ENCODE measurements at places on chromosomes 16 and 17. TPM values are rescaled to one million over a fixed set of nuclear protein-coding genes. Genes with fewer than 3 reads are reported as not detected.

Gene EVPL
- 77.8 TPM for total RNA-seq

Gene CDRT15
- total RNA-seq, result not detected

Gene KRT36
- not detected for total RNA-seq

Gene GH1
- total RNA-seq, result not detected

Gene TBX21
- total RNA-seq, result not detected

Gene HBQ1
- total RNA-seq, result not detected

Gene JUP
- 259 TPM for total RNA-seq

- H3K4me3 ChIP-seq, result peak overlapping the region; percentile 98
- no peaks in the 10 kb centered on the region for H3K27me3 ChIP-seq
- H3K4me1 ChIP-seq, result peaks cover 4% of the 10 kb centered on the region
These were observed 9.0 kb downstream of the VPS9D1 start for GRCh38 chr16:89711601-89712273.

DNA sequence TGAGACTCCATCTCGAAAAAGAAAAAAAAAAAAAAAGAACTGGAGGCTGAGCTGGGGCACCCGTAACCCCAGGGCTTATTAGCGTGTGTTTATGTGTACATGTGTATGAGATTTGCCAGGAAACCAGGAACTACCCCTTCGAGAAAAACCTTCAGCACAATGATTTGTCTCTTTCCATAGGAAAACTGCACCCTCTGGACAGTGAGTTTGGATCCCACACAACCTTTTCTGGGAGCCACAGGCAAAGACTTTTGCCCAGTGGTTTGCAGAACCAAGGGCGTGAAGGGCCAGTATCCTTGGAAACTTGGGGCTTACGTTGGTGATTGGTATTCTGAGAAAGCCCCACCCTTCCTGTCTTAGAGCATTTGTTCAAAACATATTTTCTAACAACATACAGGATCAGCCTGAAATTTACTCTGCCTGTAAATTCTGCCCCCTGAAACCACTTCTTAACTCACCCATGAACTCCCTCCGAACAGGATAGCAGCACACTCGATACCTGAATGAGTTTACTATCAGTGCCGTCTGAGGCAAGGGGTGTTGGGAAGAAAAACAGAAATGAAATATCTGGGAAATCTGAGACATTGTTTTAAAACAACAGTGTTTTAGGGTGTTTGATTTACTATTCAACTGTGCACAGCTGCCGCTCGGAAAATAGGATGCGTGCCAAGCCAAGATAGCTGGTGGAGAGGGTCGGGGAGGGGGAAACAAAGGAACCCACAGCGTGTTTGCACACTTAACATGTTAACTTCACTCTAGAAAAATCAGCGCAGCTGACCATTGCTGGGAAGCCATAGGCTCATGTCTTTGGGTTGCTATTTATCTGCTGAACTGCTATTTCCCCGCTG lies 40.2 kb upstream of the MAF start:
- H3K27ac ChIP-seq, result no peak overlapping the region
- no peaks in the 10 kb centered on the region for H3K36me3 ChIP-seq
- H3K4me3 ChIP-seq, result no peak overlapping the region
- DNase-seq, result no peak

DNA sequence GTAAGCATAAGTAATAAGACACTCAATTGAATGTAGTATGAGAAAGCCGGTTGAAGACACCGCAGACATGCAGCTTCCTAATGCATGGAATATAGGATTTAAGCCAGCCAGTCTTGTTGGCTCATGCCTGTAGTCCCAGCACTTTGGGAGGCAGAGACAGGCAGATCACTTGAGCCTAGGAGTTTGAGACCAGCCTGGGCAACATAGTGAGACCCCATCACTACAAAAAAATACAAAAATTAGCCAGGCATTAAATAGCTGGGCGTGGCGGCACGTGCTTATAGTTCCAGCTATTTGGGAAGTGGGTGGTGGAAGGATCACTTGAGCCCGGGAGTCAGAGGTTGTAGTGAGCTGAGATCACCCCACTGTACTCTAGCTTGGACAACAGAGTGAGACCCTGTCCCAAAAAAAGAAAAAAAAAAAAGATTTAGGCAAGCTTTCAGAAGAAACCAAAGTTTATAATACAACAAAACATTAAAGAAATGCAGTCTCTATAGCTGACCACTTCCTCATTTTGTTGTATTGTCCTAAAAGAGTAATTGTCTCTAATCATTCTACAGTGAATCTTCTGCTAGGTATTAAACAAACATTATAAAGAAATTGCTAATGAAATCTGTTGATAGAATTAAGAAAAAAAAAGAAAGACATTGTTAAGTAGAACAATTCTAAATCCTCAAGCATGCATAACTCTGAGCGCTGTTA lies 68.6 kb upstream of the KIFC3 start:
- no peak overlapping the region for H3K4me3 ChIP-seq
- no peak for DNase-seq
- no peaks in the 10 kb centered on the region for H3K36me3 ChIP-seq
- no peaks in the 10 kb centered on the region for H3K27me3 ChIP-seq
- H3K4me1 ChIP-seq, result peaks cover 33% of the 10 kb centered on the region
- peak overlapping the region; percentile 76 for H3K27ac ChIP-seq

DNA sequence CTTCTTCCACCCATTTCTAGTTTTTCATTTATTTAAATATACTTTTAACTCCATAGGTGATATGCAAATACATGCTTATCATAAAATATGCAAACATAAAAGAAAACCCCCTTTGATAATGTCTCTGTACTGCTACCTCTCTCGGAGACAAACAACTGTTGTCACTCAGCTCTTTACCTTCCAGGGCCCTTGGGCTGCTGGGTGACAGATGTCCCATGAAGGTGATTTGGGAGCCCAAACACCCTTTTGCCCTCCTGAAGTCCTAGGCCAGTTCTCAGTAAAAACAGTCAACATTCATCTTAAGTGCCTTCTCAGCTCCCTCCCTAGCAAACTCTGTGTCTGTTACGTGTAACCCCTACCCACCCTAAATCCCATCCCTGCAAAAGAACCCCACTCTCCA lies 37.5 kb downstream of the CHD9 start:
- no peaks in the 10 kb centered on the region for H3K27me3 ChIP-seq
- no peak for DNase-seq
- H3K4me1 ChIP-seq, result peaks cover 23% of the 10 kb centered on the region

DNA sequence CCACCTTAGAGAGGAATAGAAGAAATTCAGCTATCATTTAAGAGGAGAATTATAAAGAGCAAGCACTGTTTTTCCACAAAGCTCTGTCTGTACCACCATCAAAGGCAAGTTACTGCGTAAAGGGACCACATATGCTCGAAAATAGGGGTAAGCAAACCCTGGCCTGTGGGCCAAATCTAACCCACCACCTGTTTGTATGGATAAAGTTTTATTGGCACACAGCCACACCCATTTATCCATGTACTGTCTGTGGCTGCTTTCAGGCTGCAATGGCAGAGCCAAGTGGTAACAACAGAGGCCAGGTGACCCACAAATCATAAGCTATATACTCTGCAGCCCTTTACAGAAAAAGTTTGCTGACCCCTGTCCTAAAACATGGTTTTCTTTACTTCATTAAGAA lies 180.3 kb downstream of the MRTFB start:
- no peaks in the 10 kb centered on the region for H3K27me3 ChIP-seq
- DNase-seq, result no peak
- no peak overlapping the region for H3K27ac ChIP-seq

DNA sequence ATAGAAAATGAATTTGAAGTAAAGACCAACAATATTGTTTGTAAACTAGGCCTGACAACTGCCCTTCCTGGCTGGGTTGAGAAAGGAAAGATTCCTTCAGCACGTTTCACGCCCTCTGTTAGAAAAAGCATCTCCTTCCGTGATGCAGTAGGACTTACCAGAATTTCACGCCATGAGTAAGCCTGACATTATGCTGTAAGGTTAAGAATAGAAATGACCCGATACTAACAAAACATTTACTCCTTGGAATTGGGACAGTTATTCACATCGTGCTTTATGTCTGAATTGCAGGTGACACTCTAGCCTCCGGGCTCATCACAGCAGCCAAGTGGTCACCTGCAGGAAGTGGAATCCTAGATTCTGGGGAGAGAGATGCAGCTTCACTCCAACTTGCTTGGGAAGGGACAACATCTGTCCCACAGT lies 17.5 kb downstream of the MARCHF10 start:
- H3K27me3 ChIP-seq, result no peaks in the 10 kb centered on the region
- H3K27ac ChIP-seq, result peak overlapping the region; percentile 94
- peaks cover 53% of the 10 kb centered on the region for H3K4me1 ChIP-seq
- DNase-seq, result peak; percentile 99
- H3K36me3 ChIP-seq, result no peaks in the 10 kb centered on the region
- no peak overlapping the region for H3K4me3 ChIP-seq

- peaks cover 8% of the 10 kb centered on the region for H3K36me3 ChIP-seq
- H3K4me3 ChIP-seq, result peak overlapping the region; percentile 86
- peaks cover 13% of the 10 kb centered on the region for H3K4me1 ChIP-seq
- peak overlapping the region; percentile 85 for H3K27ac ChIP-seq
These were observed 613 bp downstream of the B9D1 start for GRCh38 chr17:19361944-19362276.

DNA sequence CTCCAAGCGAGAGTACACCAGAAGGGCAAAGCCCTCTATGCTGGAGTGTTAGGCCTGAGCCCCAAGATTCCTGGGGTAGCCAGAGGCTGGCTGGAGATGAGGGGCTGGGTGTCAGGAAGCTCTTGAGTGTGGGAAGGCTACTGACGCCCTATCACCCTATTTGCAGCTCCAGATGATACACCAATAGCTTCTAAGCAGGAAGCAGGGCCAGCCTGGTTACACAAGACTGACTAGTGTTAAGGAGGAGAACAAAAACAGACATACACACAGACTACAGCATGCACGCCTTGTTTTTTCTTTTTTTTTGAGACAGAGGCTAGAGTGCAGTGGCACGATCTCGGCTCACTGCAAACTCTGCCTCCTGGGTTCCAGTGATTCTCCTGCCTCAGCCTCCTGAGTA lies 15.9 kb downstream of the POLR3K start:
- no peak for DNase-seq
- no peaks in the 10 kb centered on the region for H3K27me3 ChIP-seq
- H3K4me1 ChIP-seq, result peaks cover 29% of the 10 kb centered on the region
- no peak overlapping the region for H3K4me3 ChIP-seq
- no peak overlapping the region for H3K27ac ChIP-seq
- H3K36me3 ChIP-seq, result no peaks in the 10 kb centered on the region

DNA sequence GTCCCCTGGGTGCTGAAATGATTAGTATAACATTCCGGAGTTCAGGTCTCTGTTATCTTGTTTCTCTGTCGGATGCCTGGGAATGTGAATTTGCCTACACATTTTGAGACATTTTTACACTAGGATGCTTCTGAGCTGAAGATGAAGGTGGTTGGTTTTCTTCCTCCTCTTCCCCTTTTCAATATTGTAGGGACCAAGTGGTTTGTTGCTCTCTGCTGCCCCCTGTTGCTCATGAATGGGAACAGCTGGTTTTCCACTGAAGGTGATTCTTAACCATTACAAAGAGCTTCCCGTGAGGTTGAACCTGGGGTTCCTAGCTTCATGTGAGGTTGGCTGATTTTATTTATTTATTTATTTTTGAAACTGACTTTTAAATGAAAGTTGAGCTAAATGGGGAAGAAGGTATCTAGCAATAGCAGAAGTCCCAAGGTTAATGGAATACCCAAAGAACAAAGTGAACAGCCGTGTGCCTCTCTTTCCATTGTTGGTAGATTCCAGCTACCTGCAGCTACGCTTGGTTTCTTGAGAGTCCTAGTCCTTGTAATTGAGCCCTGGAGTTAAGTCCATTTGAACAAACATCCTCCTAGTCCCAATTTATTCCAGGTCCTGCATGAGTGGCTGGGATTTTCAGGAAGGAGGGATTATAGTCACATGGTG lies 983.9 kb upstream of the EEF2KMT start:
- H3K4me3 ChIP-seq, result no peak overlapping the region
- H3K4me1 ChIP-seq, result no peaks in the 10 kb centered on the region
- H3K36me3 ChIP-seq, result no peaks in the 10 kb centered on the region
- peaks cover 16% of the 10 kb centered on the region for H3K27me3 ChIP-seq
- H3K27ac ChIP-seq, result no peak overlapping the region

- H3K4me3 ChIP-seq, result no peak overlapping the region
- DNase-seq, result no peak
- no peaks in the 10 kb centered on the region for H3K4me1 ChIP-seq
- no peak overlapping the region for H3K27ac ChIP-seq
These were observed 291.2 kb upstream of the SALL1 start for GRCh38 chr16:51442141-51442870.

GRCh38 chr17:57864273-57864672 lies 14.4 kb upstream of the MRPS23 start:
- no peak for DNase-seq
- peaks cover 34% of the 10 kb centered on the region for H3K4me1 ChIP-seq
- H3K4me3 ChIP-seq, result no peak overlapping the region

- H3K4me1 ChIP-seq, result peaks cover 57% of the 10 kb centered on the region
- H3K36me3 ChIP-seq, result peaks cover 24% of the 10 kb centered on the region
- peak overlapping the region; percentile 98 for H3K27ac ChIP-seq
These were observed 301.9 kb downstream of the SOX9 start for GRCh38 chr17:72422505-72423285.

DNA sequence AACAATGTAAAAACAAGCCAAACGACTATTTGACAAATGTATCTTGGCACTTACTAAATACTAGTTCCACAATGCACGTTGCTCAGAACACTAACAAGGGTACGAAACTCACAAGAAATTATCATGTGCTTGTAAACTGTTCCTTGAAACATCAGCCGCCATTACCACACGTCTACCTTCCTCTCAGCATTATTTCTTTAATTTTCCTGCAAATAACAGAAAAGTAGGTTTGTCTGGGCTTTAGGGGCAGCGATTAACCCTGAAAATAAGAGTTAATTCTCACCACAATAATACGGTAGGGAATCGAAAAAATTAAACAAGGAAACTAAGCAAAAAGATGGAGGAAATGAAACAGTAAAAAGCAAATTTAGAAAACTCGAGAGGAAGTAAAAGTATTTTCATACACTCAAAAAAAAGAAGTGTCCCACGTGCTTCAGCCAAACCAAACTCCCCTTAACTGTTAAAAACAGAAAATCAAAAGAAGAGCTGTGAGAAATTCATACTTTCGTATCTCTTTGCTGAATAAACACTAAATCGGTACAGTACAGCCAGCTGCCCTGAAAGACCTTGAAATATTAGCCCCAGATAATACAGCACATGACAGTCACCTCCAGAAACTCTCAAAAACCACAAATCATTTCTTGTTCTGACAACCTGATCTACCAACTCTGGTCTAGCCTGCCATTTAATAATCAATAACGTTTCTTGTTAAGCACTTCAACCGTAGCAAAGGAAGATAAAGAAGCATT lies 1.2 kb downstream of the ARHGAP17 start:
- H3K27ac ChIP-seq, result peak overlapping the region; percentile 52
- peaks cover 26% of the 10 kb centered on the region for H3K4me1 ChIP-seq
- DNase-seq, result no peak
- H3K36me3 ChIP-seq, result no peaks in the 10 kb centered on the region
- H3K27me3 ChIP-seq, result no peaks in the 10 kb centered on the region

- no peak overlapping the region for H3K27ac ChIP-seq
- no peaks in the 10 kb centered on the region for H3K27me3 ChIP-seq
- no peak for DNase-seq
- no peaks in the 10 kb centered on the region for H3K36me3 ChIP-seq
- no peak overlapping the region for H3K4me3 ChIP-seq
- H3K4me1 ChIP-seq, result no peaks in the 10 kb centered on the region
These were observed 14.6 kb upstream of the KCNJ16 start for GRCh38 chr17:70060415-70060814.

GRCh38 chr16:28478506-28479180 lies 6.5 kb upstream of the NPIPB7 start:
- H3K4me3 ChIP-seq, result no peak overlapping the region
- no peak overlapping the region for H3K27ac ChIP-seq
- H3K27me3 ChIP-seq, result no peaks in the 10 kb centered on the region
- peaks cover 46% of the 10 kb centered on the region for H3K36me3 ChIP-seq
